ENCODE measurements at places on chromosomes 3 and 15.

GRCh38 chr3:167811031-167811430, 75.5 kb downstream of the SERPINI1 start:
- H3K36me3 ChIP-seq, result no peaks in the 10 kb centered on the region
- H3K4me1 ChIP-seq, result peaks cover 21% of the 10 kb centered on the region
- no peak overlapping the region for H3K4me3 ChIP-seq
- H3K27me3 ChIP-seq, result no peaks in the 10 kb centered on the region
- no peak for DNase-seq

DNA sequence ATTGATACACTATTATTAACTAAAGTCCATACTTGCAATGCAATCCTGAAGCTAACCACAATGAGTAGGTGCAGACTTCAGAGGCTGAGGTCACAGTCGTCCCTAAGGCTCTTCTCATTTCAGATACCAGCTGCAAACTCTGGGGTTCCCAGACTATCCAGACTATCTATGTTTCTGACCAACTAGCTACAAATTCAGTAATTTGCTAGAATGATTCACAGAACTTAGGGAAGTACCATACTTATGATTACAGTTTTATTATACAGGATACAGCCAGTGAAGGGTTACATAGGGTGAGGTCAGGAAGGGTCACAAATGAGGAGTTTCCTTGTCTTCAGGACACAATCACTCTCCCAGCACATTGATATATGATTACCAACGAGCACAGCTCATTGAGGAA, 36.5 kb downstream of the PPM1L start:
- no peaks in the 10 kb centered on the region for H3K4me1 ChIP-seq

GRCh38 chr15:101635944-101636727, 16.0 kb downstream of the TM2D3 start:
- H3K4me3 ChIP-seq, result no peak overlapping the region
- H3K27ac ChIP-seq, result no peak overlapping the region

DNA sequence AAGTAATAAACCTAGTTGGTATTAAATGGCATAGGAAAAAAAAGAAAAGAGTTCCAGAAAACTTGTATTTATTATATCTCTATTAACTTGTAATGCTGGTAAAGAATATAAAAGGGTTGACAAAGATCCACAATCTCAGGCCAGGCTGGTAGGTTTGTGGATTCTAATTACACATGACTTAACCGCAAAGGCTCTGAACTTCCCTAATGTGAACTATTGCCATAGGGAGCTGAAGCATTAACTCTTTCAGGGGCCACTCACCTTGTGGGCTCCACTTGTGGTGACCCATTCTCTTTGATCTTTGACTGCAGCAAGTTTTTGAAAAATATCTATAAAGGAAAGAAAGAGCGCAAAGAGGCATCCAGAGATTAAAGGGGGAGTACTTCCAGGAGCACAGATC, 58.5 kb downstream of the NEK10 start:
- peak overlapping the region; percentile 84 for H3K27ac ChIP-seq
- peak; percentile 10 for DNase-seq
- H3K27me3 ChIP-seq, result no peaks in the 10 kb centered on the region
- no peak overlapping the region for H3K4me3 ChIP-seq
- H3K36me3 ChIP-seq, result peaks cover 21% of the 10 kb centered on the region

DNA sequence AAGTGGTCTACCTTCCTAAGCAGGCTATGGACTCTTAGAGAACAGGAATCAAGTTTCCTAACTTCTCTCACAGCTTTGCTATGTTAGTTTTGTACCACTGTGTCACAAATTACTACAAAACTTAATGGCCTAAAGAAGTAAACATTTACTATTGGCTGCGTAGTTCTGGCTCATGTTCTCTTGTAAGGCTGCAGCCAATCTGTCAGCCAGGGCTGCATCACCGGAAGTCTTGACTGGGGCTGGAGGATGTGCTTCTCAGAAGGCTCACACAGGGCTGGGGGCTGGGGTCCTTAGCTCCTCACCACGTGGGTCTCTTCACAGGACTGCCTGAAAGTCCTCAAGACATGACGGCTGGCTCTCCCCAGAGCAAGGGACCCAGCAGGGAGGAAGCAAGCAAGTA, 15.5 kb downstream of the STIMATE start:
- no peaks in the 10 kb centered on the region for H3K4me1 ChIP-seq
- H3K4me3 ChIP-seq, result no peak overlapping the region
- H3K27me3 ChIP-seq, result no peaks in the 10 kb centered on the region
- DNase-seq, result no peak
- no peak overlapping the region for H3K27ac ChIP-seq

DNA sequence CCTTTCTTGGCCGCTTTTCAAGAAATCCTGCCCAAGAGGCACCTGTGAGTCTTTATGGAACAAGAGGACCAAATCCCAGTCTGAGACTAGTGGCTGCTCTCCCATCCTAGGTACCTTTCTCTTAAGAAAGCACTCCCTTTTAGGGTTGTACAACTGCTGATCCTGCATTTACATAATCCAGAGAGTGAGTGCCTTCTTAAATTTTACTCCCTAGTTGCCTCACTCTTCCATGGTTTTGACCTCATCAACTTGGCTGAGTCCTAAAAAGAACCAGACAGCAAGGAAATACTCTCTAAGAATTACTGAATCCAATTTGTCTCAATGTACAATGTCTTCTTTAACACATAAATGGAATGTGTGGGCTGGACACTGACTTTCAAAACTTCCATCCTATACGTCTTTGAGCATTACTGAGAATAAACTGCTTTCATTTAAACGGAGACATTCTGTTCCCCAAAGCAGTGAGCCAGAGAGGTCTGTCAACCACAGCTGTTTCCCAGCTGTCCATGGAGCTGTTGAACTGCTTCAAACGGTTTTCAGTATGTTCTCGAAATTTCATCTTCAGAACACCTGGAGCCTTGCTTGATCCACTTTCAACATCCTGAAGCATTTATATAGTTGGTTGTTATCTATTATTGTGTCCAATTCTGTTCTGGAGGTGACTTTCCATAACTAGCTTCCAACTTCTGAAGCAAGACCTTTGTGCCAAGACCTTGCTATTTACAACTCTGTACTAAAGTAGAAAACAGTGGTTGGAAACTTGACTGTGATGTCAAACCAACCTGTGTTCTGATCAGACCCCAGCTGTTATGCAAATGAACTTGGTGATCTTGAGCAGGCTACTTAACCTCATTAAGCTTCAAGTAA, 179.1 kb downstream of the SLC9A9 start:
- no peaks in the 10 kb centered on the region for H3K27me3 ChIP-seq
- H3K27ac ChIP-seq, result no peak overlapping the region
- H3K4me1 ChIP-seq, result peaks cover 12% of the 10 kb centered on the region
- DNase-seq, result no peak
- H3K36me3 ChIP-seq, result no peaks in the 10 kb centered on the region
